ENCODE measurements at places on chromosomes 12 and 14. TPM values are rescaled to one million over a fixed set of nuclear protein-coding genes. Genes with fewer than 3 reads are reported as not detected.

The DYNC1H1 gene
- total RNA-seq: 275 TPM

The TRIP11 gene
- 12.4 TPM for total RNA-seq

The CLEC6A gene
- total RNA-seq: not detected

The TDRD9 gene
- not detected for total RNA-seq

The ZDHHC22 gene
- total RNA-seq: 0.30 TPM

The NKX2-1 gene
- total RNA-seq: 0.04 TPM

The SLCO1A2 gene
- not detected for total RNA-seq

The ESR2 gene
- total RNA-seq: 0.04 TPM

The PTMS gene
- 682 TPM for total RNA-seq

Measured in A549 treated with DMSO at 1 μM for 4 hours (cell line).